ENCODE measurements at places on chromosomes 7 and 10.

DNA sequence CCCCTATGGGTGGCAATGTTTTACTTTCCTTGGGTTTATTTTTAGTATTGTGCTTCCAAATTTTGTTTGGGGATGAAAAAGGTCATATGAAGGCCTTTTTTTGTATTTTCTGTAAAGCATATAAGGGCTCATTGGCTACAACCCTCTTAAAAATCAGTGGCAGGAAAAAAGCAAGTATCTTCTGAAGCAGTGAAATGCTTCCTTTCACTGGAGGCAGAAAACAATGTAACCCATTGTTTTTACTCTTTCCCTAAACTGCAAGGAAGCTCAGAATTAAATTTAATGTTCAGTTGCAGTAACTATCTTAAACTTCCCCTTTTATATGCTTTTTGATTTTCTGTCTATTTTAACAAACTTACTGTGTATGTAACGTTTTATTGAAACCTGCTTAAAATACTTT lies 148.7 kb upstream of the LYZL1 start:
- no peak for DNase-seq

- DNase-seq, result no peak
These were observed 254.8 kb upstream of the ZNF32 start for GRCh38 chr10:43903451-43903850.

GRCh38 chr7:23184709-23185359 lies 3.0 kb downstream of the NUP42 start:
- DNase-seq, result no peak

- DNase-seq, result no peak
These were observed 93.1 kb upstream of the PDE1C start for GRCh38 chr7:32163141-32163806.

- no peak for DNase-seq
These were observed 132.6 kb downstream of the ST7 start for GRCh38 chr7:117085769-117086463.

DNA sequence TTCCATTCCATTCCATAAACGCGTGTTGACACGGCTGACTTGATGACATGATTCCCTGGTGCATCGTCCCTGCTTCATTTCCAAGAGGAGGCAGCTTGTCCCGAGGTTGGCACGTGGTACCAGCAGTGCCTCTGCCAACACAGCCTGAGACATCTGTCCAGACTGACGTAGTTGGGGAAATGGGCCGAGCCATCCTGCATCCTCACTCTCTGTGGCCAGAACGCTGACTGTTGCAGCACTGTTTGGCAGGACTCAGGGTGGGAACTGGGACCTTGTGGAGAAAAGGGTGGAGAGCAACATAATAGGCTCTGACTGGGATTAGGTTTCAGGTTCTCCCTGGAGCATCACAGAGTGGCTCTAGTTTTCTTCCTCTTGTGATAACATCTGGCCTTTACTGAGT lies 118.6 kb upstream of the BTBD16 start:
- DNase-seq, result no peak

DNA sequence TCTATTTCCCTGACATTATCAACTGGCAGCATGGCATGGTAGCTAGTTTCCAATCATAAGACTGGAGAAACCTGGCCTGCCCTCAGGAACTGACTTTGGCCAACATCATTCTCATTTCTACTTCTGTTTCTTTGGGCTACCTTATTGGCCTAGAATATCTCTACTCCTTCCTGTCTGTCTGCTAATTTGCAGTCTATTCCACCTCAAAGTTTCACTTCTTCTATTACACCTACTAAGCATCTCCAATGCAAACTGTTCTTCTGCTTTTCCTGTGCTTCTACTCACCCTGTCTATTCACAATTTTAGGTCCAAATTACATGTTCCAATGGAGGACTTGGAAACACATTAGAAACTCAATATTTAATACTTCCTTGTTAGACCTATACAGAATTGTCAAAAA lies 65.6 kb downstream of the ZNF503 start:
- DNase-seq, result no peak

DNA sequence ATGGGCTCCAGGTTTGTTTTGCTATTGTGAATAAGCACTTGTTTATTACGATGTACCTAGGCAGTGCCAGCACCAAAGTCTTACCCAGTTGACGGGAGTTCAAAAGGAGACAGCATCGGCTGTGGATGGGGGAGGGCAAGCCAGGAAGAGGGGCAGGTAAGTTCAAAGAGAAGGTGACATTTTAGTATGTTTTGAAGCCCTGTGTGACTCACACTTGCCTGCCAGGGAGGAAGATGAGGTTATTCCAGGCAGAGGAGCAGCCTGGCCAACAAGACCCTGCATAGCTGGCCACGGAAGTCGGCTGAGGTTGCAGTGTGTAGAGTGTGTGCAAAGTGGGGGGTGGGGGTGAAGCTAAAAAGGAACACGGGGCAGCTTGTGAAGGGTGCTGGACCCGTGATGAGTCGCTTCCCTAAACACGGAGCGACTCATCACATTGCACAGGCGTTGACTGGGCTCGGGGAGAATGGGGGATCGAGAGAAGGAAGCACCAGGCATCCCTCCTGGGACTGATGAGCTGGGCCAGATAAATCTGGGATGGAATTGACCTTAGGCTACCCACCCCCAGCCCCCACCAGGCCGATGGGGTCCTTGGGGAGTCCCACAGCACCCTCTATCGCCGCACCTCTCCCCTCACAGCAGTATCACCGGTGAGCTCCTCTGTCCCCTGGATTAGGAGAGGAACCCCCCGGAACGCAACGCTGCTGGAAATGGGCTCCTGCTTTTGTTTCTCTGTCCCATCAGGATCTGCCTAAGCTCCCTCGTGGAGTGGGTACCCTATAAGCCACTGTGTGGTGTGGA lies 97.9 kb upstream of the IKZF1 start:
- no peak for DNase-seq

DNA sequence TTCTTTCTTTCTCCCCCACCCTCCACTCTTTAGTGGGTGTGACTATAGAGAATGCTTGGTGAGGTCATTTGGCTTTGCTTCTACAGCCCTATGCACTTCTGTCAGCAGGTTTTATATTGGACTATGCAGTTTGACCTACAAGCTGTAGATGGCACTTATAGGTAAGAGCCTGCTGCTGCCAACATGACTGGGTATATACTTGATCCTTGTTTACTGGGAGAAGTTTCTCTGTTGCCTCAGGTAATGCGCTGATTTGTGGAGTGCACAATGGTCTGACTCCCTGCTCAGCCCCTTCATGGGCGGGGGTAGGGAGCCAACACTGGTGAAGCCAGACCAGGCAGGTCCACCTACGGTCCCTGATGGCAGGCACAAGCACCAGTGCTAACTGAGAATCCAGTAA lies 33.7 kb upstream of the C7orf33 start:
- DNase-seq, result no peak

DNA sequence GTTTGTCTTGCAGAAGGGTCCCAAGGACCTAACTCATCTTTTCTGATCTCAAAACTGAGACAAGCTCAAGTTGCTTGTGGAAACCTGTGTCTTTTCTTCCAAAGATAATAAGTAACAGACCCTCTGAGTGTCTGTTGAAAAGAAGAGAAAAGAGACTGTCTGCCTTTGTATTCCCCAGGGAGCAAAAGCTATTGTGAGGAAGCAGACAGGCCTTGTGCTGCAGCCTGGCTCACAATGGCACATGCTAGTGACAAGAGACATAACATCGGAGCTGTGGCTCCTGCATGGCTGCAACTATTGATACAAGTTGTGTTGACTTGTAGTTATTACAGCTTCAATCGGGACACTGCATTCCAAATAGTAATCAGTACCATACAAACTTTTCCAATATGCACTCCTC lies 202.9 kb downstream of the DKK1 start:
- no peak for DNase-seq

GRCh38 chr7:11319491-11320274 lies 346.0 kb downstream of the PHF14 start:
- no peak for DNase-seq

GRCh38 chr7:148773334-148773733 lies 74.6 kb downstream of the CUL1 start:
- no peak for DNase-seq

DNA sequence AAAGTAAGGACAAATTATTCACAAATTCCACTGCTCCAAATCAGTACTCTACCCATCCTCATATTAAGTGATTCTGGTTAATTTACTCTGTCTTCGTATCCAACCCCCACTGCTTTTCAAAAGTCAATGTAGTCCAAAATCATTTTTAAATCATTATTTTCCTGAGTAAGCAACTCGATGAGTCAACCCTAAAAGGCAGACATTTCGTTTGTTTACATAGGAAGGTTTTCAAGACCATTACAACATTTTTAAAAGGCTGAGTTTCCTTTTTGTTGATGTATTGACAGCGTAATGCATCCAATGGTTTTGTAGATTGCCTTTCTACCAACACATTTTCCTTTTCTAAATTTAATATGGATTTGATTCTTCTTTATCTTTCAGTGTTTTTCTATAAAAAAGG lies 523.0 kb upstream of the ANKRD30A start:
- no peak for DNase-seq

GRCh38 chr10:17029581-17030271 lies 99.9 kb downstream of the CUBN start:
- no peak for DNase-seq

- DNase-seq, result no peak
These were observed 248.2 kb downstream of the TCERG1L start for GRCh38 chr10:131063311-131063710.

DNA sequence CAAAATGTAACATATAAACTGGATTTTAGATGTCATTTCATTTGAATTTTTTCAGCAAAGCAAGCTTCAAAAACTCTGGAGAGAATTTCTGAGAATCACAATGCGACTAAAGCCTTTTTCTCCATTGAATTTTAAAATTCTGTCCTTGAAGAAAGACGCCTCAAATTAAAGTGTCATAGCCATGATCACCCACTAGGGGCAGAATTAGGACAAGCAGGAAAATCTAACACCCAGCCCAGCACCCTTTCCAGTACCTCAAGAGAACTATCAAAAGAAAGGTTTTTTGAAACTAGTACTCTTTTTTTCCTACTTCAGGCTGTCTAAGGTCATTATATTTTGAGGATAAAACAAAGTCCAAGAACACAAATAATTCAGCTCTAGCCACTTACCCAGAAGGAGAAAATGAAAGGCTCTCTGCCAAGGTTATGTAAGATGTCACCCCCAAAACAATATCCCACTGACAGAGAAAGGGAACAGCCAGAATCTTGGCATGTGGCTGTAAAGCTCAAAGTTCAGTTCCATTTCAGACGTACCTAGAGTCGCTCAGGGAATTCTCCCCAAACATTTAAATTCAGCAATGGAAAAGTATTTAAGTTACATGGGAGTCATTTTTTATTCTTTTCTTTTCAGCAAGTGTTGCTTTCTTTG lies 299.4 kb downstream of the SNX13 start:
- no peak for DNase-seq

- no peak for DNase-seq
These were observed 502.8 kb downstream of the GLRX3 start for GRCh38 chr10:130638991-130639390.

GRCh38 chr10:44697116-44697515 lies 214.0 kb upstream of the TMEM72 start:
- no peak for DNase-seq

- DNase-seq, result no peak
These were observed 42.3 kb downstream of the MINPP1 start for GRCh38 chr10:87546971-87547413.

GRCh38 chr10:43912469-43912868 lies 263.8 kb upstream of the ZNF32 start:
- no peak for DNase-seq

- DNase-seq, result no peak
These were observed 10.1 kb downstream of the FZD8 start for GRCh38 chr10:35632027-35632426.

GRCh38 chr7:91050677-91051076 lies 213.6 kb upstream of the FZD1 start:
- no peak for DNase-seq

DNA sequence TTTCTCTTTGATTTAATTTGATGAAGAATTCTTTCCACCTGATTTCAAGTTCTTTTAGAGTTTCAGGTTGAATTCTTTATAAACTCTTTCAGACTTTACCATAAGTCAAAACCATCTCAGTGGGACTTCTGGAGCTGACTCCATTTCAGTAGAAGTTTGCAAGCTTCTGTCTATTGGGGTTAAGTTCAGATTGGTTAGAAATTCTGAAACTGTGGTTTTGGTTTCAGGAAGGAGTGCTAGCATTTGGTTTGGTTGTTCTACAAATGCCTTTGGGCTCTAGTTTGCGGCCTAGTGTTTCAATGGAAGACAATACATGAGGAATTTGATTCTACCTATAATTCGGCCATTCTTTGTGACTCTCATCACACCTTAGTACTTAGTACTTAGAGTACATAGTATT lies 176.8 kb upstream of the RHOBTB1 start:
- no peak for DNase-seq

- peak; percentile 1 for DNase-seq
These were observed 244.9 kb downstream of the ARHGAP12 start for GRCh38 chr10:31683682-31684081.

DNA sequence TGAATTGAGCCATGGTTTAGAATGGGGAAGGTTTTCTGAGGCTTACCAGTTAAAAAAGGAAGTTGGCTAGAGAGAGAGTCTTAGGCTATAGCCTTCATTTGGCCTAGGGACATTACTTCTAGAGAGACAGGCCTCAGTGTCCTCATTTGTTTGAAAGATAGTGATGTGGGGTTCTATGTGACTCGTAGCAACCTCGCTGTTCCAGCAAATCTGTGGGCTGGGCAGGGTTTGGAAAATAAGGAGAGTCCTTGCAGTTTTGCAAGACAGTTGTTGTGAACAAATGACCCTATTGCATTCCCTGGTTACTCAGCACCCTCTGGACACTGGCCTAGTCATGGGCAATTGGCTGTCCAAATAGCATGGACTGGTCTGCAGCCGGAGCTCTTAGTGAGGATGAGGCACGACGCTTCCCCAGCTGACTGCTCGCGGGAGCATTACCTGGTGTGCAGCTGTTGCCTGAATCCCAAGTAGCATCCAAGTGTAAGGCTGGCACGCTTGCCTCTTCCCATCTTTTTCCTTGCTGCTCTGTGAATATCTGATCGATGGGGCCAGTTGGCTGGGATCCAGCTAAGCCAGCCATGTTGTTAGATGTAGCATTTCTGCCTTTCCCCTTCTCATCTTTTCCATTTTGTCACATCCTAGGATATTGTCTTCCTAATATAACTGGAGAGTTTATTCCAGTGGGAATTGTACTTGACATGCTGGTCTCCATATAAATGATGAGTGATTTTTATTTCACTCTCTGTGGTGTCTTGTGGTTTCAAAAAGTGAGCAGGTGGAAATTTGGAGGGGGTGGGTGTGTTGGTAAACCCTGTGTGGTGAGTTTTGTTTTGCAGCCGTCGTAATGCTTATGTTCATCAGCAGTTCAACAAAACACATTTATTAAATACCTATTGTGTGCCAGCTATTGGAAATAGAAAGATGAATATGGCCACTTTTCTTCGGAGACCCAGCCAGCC lies 99.8 kb downstream of the SND1 start:
- DNase-seq, result no peak

- no peak for DNase-seq
These were observed 28.4 kb downstream of the RASGEF1A start for GRCh38 chr10:43238462-43238861.
